ENCODE measurements at places on chromosomes 3 and 15.

DNA sequence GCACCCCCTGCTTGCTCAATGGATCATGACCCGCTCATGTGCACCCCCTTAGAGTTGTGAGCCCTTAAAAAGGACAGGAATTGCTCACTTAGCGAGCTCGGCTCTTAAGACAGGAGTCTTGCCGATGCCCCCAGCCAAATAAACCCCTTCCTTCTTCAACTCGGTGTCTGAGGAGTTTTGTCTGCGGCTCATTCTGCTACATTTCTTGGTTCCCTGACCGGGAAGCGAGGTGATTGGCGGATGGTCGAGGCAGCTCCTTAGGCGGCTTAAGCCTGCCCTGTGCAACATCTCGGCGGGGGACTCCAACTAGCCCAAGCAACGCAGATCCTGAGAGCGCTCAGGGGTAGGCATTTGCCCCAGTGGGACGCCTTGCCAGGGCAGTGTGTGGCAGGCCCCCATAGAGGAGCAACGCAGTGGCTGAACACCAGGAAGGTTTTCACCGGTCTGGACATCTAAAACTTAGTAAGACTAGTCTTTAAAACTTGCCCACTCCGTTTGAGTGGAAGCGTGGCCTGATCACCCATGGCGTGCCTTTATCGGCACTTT, 9.5 kb downstream of the SLCO2A1 start:
- no peak for DNase-seq

DNA sequence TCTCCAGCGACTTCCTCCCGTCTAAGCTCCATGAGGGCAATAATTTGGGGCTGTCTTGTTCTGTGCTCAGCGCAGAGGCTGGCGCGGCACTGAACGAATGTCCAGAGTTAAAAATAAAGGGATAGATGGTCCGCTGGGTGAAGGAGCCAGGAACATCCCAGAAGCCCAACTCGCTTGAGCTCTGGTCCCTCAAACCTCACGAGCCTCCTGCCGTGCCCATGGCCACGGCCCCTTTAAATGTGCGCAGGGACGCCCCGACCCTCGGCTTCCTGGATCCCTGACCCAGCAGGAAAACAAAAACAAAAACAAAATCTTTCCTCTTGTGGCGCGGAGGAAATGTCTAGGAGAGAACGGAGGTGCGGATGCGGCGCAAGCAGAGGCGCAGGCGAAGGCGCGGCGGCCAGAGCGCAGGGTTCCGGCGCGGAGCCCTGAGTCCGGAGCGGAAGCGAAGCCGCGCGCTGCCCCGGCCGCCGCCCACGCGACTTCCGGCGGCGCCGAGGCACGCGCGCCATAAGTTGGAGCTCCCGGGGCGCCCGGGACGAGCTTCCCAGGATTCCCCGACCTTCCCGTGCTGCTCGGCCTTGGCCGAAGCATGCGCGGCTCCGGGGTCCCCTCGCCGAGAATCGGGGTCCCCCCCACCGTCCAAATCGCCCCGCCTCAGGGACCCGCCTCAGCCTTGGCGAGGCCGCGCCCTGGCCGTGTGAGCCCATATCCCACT, 52.9 kb upstream of the WNT7A start:
- no peak for DNase-seq

DNA sequence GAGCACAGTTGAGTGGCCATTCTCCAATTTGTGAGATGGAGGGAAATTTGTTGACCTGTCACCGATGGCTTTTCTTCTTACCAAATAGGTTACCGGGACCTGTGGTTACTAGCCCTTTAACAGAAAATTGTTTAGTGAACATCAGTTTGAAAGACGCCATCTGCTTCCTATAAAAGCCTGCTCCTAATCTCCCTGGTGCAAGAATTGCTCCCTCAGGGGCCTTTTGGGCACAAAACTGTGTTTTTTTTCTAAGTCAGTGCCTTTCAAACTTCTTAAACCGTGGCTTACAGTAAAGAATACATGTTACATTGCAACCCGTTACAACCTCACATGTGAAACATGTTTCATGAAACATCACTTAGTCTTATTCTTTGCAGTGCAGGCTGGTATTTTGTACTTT, 15.0 kb downstream of the CACNA2D3 start:
- no peak for DNase-seq

DNA sequence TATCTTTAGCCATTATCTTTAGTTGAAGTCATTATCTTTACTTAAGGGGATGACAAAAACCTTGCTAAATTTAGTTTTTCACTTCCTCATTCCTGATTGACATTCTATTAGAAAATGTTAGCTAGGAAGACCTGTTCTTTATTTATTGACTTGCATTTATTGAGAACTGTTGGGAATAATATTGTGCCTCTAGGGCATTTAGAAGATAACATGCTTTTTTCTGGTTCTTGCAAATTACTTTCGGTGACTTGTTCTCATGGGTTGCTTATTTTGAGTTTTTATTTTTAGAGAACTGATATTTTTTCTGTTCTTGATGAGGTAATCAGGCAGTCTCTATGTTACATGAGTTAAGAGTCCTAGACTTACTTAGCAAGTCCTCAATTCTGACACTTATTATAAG, 48.3 kb upstream of the CTDSPL start:
- DNase-seq = no peak

DNA sequence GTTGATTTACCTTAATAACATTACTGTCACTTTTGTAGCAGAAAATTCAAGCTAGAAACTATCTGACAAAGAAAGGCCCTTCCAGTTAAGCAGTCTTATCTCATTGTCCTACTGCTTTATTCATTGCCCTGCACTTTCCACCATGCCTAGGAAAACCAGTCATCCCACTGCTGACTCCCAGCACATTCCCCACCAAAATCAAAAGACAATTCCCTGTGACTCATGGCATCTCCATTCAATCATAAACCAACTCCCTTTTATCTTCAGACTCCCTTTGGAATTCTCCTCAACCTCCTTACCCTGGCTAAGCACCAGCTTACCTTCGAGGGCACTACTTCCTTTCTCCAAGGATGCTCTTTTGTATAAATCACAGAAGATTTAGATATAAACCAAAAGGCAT, 184.3 kb downstream of the PLCH1 start:
- no peak for DNase-seq

All from NCI-H146 (cell line).